Sigmoid colon (tissue), 7 donors: ENCODE measurements at places on chromosomes 6 and 20. TPM values are rescaled to one million over a fixed set of nuclear protein-coding genes. Genes with fewer than 3 reads are reported as not detected.
A peak's percentile ranks its signal among the peaks of the same experiment; 100 is the strongest.

LINC00237 gene
- total RNA-seq = not detected

MCCD1 gene
- total RNA-seq = not detected

CPXM1 gene
- total RNA-seq = 1.1 TPM

TMEM74B gene
- total RNA-seq = not detected

SOBP gene
- total RNA-seq = 23.8 TPM

RSPH4A gene
- 0.33 TPM for total RNA-seq

CASS4 gene
- 1.7 TPM for total RNA-seq

- H3K36me3 ChIP-seq = peaks cover 42% of the 10 kb centered on the region
- H3K27ac ChIP-seq = no peak overlapping the region
- no peak overlapping the region for H3K4me3 ChIP-seq
- DNase-seq = peak; percentile 58
Measured at GRCh38 chr20:63963784-63964301, 5.9 kb downstream of the ZNF512B start.

- no peak overlapping the region for H3K27ac ChIP-seq
- H3K27me3 ChIP-seq = no peaks in the 10 kb centered on the region
- peaks cover 7% of the 10 kb centered on the region for H3K4me1 ChIP-seq
- peaks cover 10% of the 10 kb centered on the region for H3K36me3 ChIP-seq
- no peak overlapping the region for H3K4me3 ChIP-seq
- DNase-seq = no peak
Measured at GRCh38 chr6:42624601-42625000, 60.8 kb downstream of the UBR2 start.

DNA sequence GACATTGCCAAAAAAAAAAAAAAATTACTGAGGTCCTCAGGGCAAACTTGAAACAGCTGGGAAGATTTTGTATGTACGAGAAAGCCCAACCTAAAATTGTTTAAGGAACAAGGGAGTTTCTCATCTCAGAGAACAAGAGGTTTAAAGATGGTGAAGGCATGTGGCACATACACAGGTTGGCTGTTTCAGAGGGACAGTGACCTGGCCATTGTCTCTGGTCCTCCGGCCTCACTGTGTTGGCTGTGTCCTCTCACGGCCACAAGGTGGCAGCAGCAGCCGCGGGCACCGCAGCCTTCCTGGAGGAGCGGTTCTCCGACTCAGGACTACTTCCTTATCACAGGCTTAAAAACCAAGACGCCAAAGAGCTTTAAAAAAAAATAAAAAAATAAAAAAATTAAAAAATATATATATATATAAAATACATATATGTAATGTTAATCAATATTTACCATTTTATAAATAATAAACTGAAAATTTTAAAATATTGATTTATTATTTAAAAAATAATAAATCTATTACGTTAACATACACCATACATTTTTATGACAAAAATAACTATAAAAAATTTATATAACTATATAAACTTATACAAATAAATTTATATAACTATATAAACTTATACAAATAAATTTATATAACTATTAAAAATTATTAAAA, 52.8 kb downstream of the GTF2H5 start:
- no peaks in the 10 kb centered on the region for H3K4me1 ChIP-seq
- no peak overlapping the region for H3K4me3 ChIP-seq
- DNase-seq = peak; percentile 89
- H3K27me3 ChIP-seq = no peaks in the 10 kb centered on the region
- no peaks in the 10 kb centered on the region for H3K36me3 ChIP-seq
- no peak overlapping the region for H3K27ac ChIP-seq

DNA sequence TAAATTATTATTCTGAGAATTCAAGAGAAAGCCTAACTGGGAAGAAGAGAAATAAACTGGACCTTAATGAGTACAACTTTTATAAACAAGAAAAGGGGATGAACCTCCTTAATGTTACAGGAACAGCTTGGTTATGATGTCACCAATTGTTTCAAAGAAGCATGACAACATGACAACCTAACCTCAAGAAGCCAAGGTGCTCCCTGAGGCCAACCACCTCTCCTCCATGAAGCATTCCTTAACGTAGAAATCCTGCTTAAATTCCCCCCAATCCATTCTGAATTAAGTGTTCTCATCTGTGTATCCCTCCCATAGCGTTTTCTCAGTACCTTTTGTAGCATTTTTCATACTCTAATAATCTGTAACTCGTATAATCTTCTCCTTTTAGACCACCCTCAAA, 1.7 kb downstream of the HBS1L start:
- no peak overlapping the region for H3K27ac ChIP-seq
- peaks cover 19% of the 10 kb centered on the region for H3K4me1 ChIP-seq
- no peak for DNase-seq
- no peaks in the 10 kb centered on the region for H3K36me3 ChIP-seq
- H3K27me3 ChIP-seq = no peaks in the 10 kb centered on the region

DNA sequence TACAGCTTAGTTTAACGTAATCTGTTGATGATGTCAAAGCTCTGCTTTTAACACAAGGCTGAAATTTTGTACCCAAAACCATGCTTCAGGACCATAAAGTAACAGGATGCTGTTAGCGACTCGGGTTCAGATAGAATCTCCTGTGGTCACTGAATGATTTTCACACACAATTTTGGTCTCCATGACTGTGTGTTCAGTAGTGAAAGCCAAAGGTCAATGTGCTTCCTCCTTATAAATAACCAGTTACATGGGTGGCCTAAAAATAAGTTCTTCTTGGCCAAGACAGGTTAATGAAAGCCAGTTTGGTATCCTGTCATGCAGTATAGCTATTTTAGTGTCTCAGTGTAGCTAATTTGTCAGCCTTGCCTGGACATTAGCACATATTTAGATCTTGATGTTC, 19.1 kb upstream of the LOC128125822 start:
- no peak overlapping the region for H3K4me3 ChIP-seq
- no peaks in the 10 kb centered on the region for H3K36me3 ChIP-seq
- no peaks in the 10 kb centered on the region for H3K27me3 ChIP-seq
- no peak for DNase-seq

- no peak overlapping the region for H3K4me3 ChIP-seq
- H3K27me3 ChIP-seq = no peaks in the 10 kb centered on the region
- no peaks in the 10 kb centered on the region for H3K36me3 ChIP-seq
- H3K27ac ChIP-seq = no peak overlapping the region
Measured at GRCh38 chr6:36571122-36572043, 22.8 kb upstream of the SRSF3 start.

DNA sequence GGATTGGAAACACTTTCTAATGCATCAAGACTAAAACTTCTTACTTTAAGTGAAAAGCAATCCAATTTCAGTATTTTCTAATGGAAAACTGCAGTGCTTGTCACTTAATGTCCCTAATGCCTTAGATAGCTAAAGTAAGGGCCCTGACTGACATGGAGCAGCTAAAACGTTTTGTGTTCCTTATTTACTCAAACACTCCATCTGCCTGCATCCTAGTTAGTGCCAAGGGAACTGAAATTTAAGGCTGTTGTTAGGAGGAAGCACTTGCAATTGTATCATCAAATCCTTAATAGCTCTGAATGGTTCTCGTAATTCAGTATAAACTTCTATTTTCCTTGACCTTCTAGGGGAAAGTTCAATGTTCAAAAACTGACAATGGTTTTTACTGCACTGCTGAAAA, 127.4 kb downstream of the GJA10 start:
- no peak for DNase-seq
- H3K4me3 ChIP-seq = no peak overlapping the region

GRCh38 chr6:111664565-111665030, 58.9 kb upstream of the TRAF3IP2 start:
- H3K36me3 ChIP-seq = no peaks in the 10 kb centered on the region
- H3K4me3 ChIP-seq = no peak overlapping the region
- H3K27me3 ChIP-seq = no peaks in the 10 kb centered on the region
- peak overlapping the region; percentile 66 for H3K27ac ChIP-seq

DNA sequence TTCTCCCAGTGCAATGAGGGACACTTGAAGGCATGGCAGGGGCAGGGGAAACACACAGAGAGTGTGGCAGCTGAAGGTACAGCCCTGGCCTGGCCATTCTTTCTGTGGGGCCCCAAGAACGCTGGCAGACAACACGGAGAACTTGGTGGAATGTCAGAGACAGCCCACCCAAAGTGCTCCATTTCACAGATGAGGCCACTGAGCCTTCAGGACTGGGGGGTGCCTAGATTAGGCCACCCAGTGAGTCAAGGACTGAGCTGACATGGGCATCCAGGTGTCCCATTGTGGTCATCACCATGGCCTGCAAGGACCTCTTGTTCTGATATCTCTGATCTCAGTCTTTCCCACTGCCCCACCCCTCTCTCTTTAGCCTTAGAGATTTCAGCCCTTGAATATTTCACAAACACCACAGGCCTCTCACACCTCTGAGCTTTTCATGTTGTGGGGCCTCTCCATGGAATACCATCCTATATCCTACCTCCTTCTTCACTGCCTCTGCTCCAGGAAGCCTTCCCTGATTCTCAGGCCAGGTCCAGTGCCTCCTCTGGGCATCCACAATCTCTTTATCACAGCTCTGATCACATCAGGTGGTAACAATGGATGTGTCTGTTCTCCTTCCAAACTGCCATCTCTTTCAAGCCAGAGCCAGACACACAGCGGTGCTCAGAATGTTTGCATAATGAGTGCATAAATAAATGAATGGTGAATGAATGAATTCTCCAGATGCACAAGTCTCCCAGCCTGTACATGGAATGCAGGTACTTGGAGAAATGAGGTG, 2.0 kb upstream of the RSPO4 start:
- no peak overlapping the region for H3K27ac ChIP-seq
- H3K27me3 ChIP-seq = peaks cover 22% of the 10 kb centered on the region
- H3K36me3 ChIP-seq = no peaks in the 10 kb centered on the region
- no peaks in the 10 kb centered on the region for H3K4me1 ChIP-seq
- H3K4me3 ChIP-seq = no peak overlapping the region

GRCh38 chr6:114445846-114446245, 103.0 kb upstream of the HS3ST5 start:
- DNase-seq = no peak
- no peak overlapping the region for H3K4me3 ChIP-seq
- no peaks in the 10 kb centered on the region for H3K27me3 ChIP-seq
- H3K36me3 ChIP-seq = no peaks in the 10 kb centered on the region
- H3K4me1 ChIP-seq = no peaks in the 10 kb centered on the region

DNA sequence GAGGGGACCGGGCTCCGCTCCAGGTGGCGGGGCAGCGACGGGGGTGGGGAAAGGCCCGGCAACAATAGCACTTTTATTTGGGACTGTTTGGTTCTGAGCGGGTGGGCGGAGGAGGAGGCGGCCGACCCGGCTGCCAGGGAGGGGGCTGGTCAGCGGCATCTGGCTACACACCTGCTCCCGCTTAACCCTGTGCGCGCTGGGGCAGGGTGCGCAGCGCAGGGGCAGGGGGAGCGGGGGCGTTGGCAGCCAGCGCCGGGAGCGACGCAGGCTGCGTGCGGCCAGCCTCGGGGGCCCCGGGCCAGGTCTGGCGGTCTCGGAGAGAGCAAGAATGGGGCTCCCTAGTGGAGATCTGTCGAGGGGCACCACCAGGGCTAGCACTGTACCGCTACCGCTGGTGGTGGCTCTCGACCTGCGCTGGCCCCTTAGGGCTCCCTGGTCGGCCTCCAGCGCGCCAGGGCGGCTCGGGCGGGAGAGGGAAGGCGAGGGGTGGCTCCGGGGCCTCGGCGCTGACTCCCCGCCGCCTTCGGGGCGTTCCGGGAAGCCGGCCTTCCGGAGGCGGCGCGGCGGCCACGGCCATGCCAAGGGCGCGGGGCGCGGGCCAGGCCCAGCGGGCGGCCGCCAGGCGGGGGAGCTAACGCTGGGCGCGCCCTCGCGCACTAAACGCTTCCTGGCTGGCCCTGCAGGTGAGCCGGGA, 92.4 kb downstream of the NCR2 start:
- DNase-seq = peak; percentile 75
- H3K27me3 ChIP-seq = no peaks in the 10 kb centered on the region
- H3K36me3 ChIP-seq = no peaks in the 10 kb centered on the region

DNA sequence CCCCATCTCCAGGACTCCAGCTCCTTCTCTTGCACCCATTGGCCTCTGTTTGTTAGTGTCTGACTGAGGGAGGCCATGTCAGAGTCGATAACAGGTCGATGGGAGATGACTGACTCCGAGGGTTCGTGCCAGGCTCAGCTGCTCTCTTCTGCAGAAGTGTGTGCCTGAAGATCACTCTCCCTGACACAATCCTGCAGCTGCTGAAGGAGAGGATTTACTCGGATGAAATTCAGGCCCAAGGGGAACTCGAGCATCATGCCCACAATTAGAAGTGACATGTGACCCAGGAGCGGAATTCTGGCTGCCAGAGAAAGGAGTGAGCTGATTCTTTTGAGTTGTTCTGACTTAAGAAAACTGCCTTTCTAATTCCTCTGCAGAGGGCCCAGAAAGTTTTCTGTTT, 318.2 kb downstream of the MAFB start:
- no peak overlapping the region for H3K4me3 ChIP-seq
- no peak overlapping the region for H3K27ac ChIP-seq
- H3K27me3 ChIP-seq = no peaks in the 10 kb centered on the region
- no peaks in the 10 kb centered on the region for H3K4me1 ChIP-seq
- H3K36me3 ChIP-seq = no peaks in the 10 kb centered on the region

DNA sequence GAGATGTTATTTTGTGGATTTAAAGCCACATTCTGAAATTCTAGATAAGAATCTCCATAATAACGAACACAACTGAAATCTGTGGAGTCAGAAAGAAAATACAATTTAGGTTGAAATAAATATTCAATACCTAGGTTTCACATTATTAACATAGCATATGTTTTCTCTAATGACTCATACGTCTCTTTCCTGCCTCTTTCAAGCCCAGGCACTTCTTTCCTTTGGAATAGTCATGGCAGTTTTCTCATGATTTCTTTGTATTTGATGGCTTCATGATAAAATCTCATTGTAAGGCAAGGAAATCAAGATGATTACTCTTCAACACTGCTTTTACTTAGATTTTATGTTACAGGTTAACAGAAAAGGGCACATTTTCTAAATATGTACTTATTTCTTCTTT, 803.7 kb downstream of the PHF3 start:
- no peaks in the 10 kb centered on the region for H3K36me3 ChIP-seq
- H3K4me1 ChIP-seq = no peaks in the 10 kb centered on the region
- no peak overlapping the region for H3K4me3 ChIP-seq
- no peak overlapping the region for H3K27ac ChIP-seq

DNA sequence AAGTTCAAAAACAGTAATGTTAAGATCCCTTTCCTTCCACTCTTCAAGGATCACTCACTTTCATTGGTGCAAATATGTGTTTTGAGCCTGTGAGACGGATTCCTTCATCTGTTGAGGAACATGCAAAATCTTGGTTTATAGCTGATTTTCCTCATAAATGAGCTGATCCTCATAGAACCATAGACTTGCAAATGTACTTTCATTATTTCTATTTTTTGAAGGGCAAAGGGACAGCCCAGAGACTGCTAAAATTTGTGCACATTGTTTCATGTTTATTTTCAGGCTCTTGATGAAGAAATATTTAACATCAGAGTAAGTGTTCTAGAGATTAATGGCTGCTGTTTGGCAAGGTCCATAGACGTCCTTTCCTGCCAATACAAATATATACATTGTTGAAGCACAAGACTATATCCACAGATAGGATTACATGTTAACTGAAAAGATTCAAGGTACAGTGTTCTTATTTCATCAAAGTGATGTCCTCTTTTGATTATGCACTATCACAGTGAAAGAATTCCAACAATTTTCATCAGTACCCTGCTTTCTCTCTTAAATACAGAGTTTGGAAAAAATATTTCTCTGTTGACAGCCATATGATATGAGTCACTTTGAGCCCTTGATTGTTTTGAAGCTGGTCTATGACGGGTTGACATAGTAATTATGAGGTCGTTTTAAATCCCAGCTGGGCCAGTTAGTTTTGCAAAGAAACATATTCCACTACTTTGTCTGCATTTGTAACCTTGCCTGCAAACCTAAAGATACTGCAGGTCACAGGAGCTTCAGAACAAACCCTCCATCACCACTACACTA, 95.7 kb downstream of the FILIP1 start:
- peaks cover 11% of the 10 kb centered on the region for H3K4me1 ChIP-seq
- H3K4me3 ChIP-seq = no peak overlapping the region
- no peak overlapping the region for H3K27ac ChIP-seq
- DNase-seq = no peak
- H3K27me3 ChIP-seq = no peaks in the 10 kb centered on the region
- H3K36me3 ChIP-seq = no peaks in the 10 kb centered on the region
